ENCODE measurements at places on chromosomes 4 and X. TPM values are rescaled to one million over a fixed set of nuclear protein-coding genes. Genes with fewer than 3 reads are reported as not detected.

Gene GAGE12F
- not detected for total RNA-seq

Gene GCNA
- 2.9 TPM for total RNA-seq

Gene WDR17
- total RNA-seq, result 1.3 TPM

Gene ANKRD17
- total RNA-seq, result 51.2 TPM

Gene CXorf65
- not detected for total RNA-seq

Gene NAP1L3
- total RNA-seq, result 1.9 TPM

Gene PARM1
- 4.5 TPM for total RNA-seq

Gene SPANXA2
- not detected for total RNA-seq

Gene FAAH2
- total RNA-seq, result 1.6 TPM

Gene SPANXN4
- not detected for total RNA-seq

Gene GRIA2
- not detected for total RNA-seq

Gene DGAT2L6
- total RNA-seq, result not detected

Gene UGT2B17
- total RNA-seq, result not detected

Gene SMAD1
- 13.3 TPM for total RNA-seq

Gene BOD1L1
- 22.0 TPM for total RNA-seq

Gene USP51
- 0.22 TPM for total RNA-seq

Gene PDK3
- 24.4 TPM for total RNA-seq

Gene PWWP3B
- total RNA-seq, result 0.07 TPM

Gene CYLC1
- not detected for total RNA-seq

Gene ZNF157
- 0.07 TPM for total RNA-seq

Gene DCAF8L2
- total RNA-seq, result not detected

Gene SLITRK4
- total RNA-seq, result 2.3 TPM
